Forelimb muscle (tissue), 1 donor: ENCODE measurements at places on chromosomes 3 and 15. TPM values are rescaled to one million over a fixed set of nuclear protein-coding genes. Genes with fewer than 3 reads are reported as not detected.

The SNTN gene
- polyA plus RNA-seq, result not detected

The C3orf22 gene
- not detected for polyA plus RNA-seq

The GASK1A gene
- polyA plus RNA-seq, result 4.4 TPM

The SHISA5 gene
- polyA plus RNA-seq, result 58.4 TPM

The C3orf80 gene
- polyA plus RNA-seq, result 0.16 TPM

The GOLGA8S gene
- polyA plus RNA-seq, result 0.92 TPM

The ZNF860 gene
- polyA plus RNA-seq, result 0.47 TPM

The PARP15 gene
- polyA plus RNA-seq, result 5.9 TPM

The PAQR5 gene
- 0.37 TPM for polyA plus RNA-seq

The RGMA gene
- 65.4 TPM for polyA plus RNA-seq

The MYO5C gene
- polyA plus RNA-seq, result 8.5 TPM

The CCNB2 gene
- 14.1 TPM for polyA plus RNA-seq

The ADGRG7 gene
- not detected for polyA plus RNA-seq

The TRMT10C gene
- 21.6 TPM for polyA plus RNA-seq

The VGLL3 gene
- 25.9 TPM for polyA plus RNA-seq

DNA sequence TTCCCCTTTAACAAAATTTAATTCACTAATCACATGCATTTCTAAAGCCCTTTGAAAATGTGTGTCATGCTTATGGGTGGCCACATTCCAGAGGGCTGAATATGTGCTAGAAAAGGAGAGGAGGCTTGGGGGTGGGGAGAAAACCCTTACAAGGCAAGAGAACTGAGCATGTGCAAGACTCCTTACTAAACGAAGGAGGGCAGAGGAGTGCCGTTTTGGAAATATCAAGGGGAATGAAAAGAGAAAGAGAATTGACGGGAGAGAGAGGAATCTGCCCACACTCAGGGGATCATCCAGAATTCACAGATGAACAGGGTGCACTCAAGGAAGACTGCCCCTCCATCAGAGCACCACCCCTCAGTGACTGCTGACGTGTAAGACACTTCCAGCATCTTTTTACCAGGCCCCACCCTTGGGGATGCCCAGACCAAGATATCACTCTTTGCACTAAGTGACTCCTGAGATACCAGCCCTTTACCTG is 37.9 kb upstream of the TSC22D2 start:
- DNase-seq, result no peak

- no peak for DNase-seq
Measured at GRCh38 chr3:157746391-157746790, 243.2 kb upstream of the VEPH1 start.

- no peak for DNase-seq
Measured at GRCh38 chr3:27521179-27521871, 37.1 kb upstream of the SLC4A7 start.

- no peak for DNase-seq
Measured at GRCh38 chr3:67389176-67389575, 265.2 kb downstream of the SUCLG2 start.

GRCh38 chr3:109025896-109026295 is 72.2 kb upstream of the GUCA1C start:
- DNase-seq, result no peak

GRCh38 chr15:53323191-53323590 is 436.3 kb downstream of the WDR72 start:
- DNase-seq, result no peak

DNA sequence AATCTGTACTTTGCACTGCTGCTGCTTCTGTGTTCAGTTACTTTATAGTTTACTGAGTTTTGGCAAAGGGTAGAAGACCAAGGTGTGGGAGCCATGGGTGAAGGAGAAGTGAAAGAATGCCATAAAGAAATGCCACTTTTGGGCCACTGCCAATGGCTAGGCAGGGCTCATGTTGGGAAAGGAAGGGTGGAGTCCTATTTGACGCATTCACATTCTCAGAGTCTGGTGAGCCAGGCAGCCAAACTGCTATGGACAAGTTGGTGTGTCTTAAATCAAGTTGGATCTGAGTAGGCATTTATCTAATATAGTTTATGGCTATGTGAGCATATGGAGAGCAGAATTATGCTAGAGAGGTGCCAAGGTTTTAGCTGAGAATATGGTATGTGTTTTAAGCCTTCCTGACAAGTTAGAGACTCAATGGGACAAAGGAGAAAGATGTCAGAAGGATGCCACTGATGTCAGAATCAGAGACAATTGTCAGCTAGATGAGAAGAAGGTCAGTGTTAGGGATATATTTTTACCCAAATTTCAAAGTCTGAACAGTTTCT is 296.1 kb downstream of the AGBL1 start:
- no peak for DNase-seq

DNA sequence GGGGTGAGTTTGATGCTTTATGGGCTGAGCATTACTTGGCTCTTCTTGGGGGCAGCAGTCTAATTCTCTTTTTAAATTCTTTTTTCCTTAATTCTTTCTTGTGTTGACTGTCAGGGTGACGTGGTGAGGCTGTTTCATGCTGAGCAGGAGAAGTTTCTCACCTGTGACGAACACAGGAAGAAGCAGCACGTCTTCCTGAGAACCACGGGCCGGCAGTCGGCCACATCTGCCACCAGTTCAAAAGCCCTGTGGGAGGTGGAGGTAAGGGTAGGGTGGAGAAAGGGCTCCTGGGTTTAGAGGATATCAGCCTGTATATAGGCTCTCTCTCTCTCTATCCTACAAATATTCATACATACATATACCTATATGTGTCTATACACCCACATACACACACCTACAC is 152.3 kb downstream of the ITPR1 start:
- no peak for DNase-seq

- DNase-seq, result peak; percentile 44
Measured at GRCh38 chr15:47439146-47440111, 277.9 kb upstream of the SEMA6D start.

- no peak for DNase-seq
Measured at GRCh38 chr15:85457392-85457968, 77.1 kb downstream of the AKAP13 start.

- DNase-seq, result peak; percentile 68
Measured at GRCh38 chr3:189724356-189724755, 93.2 kb downstream of the TP63 start.

GRCh38 chr3:176696816-176697215 is 500.5 kb downstream of the TBL1XR1 start:
- DNase-seq, result no peak

GRCh38 chr15:91214675-91215590 is 114.9 kb downstream of the SV2B start:
- no peak for DNase-seq

DNA sequence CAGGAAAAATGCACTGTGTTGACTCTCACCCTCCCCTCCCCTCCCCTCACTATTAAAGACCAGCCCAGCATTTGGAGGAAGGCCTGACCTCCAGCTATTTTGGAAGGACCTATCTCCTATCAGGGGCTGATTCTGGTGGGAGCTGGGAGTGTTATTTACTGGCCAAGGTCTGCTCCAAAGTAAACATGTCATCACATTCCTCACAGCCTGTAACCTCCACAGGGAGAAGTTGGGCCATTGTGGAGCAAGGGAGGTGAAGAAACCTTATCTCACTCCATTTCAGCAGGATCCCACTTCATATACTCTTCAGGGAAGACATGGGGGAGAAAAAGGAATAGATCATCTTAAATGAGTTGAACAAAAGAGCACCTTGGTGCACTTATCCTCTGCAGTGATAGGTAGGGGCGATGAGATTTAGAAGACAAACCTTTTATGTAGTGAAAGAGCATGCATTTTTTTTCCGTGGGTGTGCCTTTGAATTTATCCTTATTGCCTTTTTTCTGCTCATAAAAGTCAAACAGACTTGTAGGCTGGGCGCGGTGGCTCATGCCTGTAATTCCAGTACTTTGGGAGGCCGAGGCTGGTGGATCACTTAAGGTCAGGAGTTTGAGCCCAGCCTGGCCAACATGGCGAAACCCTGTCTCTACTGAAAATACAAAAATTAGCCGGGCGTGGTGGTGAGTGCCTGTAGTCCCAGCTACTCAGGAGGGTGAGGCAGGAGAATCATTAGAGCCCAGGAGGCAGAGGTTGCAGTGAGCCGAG is 15.6 kb upstream of the FLNB start:
- no peak for DNase-seq

- DNase-seq, result no peak
Measured at GRCh38 chr15:52749258-52749657, 40.9 kb downstream of the ONECUT1 start.

GRCh38 chr3:16338999-16339398 is 74.0 kb downstream of the OXNAD1 start:
- DNase-seq, result no peak

DNA sequence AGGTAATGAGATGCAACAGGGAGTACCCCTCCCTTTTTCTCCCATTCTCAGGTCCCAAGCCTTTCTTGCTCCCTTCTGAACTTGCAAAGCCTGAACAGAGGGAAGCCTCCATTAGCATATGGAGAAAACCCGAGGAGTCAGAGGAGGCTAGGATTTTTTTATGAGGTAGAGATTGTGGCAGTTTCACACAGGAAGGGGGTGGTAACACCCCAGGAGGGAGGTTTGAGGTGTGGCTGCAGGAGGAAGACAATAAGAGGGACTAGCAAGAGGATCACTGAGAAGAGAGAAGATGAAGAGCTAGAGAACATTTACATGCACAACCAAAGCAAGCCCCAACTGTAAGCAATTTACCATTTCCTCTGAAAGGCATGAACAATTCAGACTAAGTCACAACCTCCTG is 322.7 kb downstream of the SV2B start:
- DNase-seq, result no peak

DNA sequence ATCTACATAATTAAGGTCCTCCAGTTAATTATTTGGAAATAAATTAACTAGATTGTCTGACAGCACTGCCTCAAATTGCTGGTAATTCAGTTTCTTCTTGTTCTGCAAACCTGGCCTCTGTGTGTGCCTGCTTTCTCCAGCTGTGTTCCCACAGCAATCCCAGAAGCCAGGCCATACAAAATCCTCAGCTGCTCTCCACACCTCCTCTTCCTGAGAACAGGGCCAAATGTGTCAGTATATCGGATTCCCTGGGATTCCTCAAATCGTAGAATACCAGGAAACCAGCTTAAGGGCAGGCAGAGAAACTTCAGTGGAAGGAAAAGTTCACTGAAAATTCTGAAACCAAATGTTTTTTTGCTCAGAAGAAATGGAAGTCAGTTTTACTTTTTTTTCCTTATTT is 261.4 kb downstream of the ZMAT3 start:
- no peak for DNase-seq

- no peak for DNase-seq
Measured at GRCh38 chr3:133662278-133662651, 524 bp upstream of the TOPBP1 start.

DNA sequence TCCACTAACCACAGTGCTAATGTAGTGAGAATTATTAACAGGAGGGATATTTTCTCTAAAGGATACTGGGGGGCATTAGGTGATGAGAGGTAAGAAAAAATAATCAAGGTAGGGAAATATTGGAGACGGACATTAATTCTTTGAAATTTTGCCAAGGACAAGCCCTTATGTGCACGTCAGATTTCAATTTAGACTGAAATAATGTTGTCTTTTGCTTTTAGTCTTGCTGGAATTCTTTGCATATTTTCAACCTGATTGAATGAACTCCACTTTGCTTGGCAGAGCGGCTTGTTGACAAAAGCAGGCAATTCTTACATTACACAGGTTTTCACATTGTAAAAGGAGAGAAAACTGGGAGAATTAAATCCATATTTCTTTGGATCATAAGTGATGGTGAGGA is 25.0 kb upstream of the C3orf52 start:
- DNase-seq, result no peak

- DNase-seq, result no peak
Measured at GRCh38 chr3:19543212-19543841, 390.7 kb downstream of the EFHB start.

GRCh38 chr3:112682361-112682760 is 41.4 kb upstream of the CCDC80 start:
- DNase-seq, result no peak

DNA sequence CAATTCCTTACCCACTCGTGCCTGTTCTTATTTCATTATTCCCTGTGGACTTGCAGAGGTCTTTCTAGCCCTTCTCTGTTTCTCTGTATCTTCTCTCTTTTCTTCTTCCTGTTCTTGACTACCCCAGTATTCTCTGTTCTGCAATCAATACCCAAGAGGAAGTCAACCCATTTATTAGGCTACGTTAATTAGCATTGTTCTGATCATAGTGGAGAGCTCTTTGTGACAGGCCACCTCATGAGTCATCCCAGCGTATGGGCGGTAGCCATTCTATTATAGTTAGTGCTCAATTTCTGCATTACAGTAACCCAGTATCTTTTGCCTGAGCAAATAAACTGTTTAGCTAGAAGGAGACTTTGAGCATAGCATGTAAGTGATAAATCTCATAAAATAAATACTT is 259.5 kb upstream of the GRM7 start:
- DNase-seq, result no peak

DNA sequence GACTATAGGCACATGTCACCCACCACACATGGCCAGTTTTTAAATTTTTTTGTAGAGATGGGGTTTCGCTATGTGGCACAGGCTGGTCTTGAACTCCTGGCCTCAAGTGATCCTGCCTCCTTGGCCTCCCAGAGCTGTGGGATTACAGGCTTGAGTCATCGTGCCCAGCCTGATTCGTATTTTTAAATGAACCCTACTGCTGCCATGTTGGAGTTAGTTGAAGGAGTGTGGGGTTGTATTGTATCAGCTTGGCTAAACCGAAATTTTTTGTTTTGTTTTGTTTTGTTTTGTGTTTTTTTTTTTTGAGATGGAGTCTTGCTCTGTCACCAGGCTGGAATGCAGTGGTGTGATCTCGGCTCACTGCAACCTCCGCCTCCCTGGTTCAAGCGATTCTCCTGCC is 11.8 kb upstream of the ZNF770 start:
- no peak for DNase-seq

DNA sequence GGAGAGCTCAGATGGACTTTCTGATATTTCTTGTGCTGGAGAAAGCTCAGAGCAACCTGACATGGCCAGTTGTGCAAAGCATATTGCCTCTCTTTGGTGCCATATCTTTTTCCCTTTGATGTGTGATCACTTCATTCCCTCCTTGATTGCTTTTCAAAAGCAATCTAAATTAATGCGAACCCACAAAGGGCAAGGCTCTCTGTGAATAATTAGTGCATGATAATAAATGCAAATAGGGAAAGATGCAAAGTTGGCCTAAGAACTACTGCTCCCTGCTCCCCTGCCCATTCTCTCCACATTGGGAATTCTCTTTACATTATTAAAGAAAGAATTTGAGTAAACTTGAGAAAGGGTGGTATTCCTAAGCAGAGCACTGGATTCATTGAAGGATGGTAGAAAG is 60.9 kb downstream of the SRGAP3 start:
- no peak for DNase-seq

DNA sequence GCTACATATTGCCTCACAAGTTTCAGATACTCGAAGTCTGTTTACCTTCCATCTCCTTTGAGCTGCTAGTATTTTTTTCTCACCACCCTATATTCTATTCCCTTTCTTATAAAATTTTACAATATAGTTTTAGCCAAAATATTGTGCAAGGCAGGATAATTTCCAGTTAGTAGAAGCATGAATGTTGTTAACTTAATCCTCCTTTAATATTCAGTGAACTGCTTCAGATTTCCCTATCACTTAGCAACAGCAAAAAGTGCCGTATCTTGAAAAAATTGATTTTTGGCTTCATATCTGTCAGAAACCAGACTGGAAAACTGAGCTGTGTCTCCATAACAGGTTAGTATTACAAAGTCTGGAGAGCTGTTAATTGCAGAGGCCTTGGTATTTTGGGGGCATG is 24.0 kb downstream of the PLSCR4 start:
- no peak for DNase-seq

- no peak for DNase-seq
Measured at GRCh38 chr3:101203411-101203810, 117.0 kb downstream of the IMPG2 start.

GRCh38 chr15:90286678-90287077 is 21.2 kb downstream of the NGRN start:
- no peak for DNase-seq
